Cardiac septum (tissue), 1 donor: ENCODE measurements at places on chromosomes 12 and 14. TPM values are rescaled to one million over a fixed set of nuclear protein-coding genes. Genes with fewer than 3 reads are reported as not detected.

DNA sequence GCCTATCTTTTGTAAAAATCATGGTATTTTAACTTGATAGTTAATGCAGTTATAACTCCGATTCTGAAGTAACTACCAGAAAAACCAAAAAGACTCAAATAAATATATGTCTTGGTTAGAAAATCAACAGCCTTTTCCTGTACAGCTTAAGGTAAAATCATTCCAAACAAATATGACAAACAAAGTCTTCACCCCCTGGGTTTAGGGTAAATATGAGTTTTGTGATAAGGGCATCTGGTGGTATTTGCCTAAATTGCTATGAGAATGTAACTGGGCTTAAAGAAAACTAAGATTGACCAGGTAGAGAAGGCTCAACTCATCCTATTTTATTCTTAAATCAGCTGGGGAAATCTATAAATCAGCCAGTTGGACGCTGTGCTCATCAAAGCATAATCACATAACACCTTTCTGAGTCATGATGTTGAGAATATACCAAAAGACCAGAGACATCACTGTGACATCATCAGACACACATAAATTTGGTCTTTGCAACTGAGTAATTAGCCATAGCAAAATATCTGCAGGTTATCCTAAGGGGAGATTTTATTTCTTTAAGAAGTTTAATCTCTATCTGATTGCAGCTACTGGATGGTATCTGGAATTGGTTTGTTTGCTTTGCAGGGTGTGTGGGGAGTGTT is 133.9 kb downstream of the STXBP6 start:
- no peak for DNase-seq

DNA sequence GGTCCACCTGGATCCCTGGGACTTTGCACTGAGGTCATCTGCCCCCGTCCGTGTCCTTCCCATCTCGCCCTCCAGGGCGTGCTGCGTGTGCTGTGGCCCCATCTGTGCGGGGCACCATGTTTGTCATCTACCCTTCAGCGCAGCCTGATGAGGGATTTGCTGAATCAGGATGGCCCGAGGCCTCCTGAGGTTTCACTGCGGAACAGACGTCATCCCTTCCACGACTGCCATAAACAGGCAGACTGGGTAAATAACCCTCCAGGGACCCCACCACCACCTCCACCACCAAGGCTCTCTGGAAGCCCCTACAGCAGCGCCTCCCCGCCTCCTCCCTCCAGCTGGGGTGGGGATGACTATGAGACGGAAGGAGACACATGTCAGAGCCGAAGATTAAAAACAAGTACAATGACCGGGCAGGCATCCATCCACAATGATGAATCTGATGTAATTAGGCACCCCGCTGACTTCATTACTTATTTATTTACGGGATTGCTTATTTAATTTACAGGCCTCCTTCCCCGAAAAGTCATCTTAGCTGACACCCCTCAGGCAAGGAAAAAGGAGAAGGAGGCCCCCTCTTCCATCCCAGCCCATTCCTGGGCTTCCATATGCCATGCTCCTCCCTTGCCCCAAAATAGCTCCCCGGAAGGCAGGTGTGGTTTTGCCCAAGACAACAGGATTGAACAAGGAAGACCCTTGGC is 39.4 kb downstream of the NCOR2 start:
- DNase-seq = no peak

DNA sequence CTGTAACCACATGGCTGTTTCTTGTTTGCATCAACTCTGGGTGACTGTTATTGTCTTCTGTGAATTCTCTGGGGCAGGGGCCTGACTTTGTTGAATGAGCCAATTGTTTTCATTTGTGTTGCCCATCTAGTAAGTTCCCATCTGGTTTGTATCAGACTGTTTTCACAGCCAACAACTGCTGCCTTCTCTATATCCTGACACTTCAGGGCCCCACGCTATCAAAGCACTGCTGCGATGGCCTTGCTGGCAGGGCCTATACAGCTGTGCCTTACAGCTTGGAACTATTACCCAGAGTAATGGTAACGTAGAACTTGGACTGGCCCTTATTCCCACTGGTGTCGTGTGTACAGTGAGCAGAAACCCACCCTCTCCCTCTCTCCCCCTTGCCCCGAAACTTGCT is 104.3 kb upstream of the DACT1 start:
- no peak for DNase-seq

STAB2 gene
- 0.75 TPM for total RNA-seq

KLHL33 gene
- 0.35 TPM for total RNA-seq

DNA sequence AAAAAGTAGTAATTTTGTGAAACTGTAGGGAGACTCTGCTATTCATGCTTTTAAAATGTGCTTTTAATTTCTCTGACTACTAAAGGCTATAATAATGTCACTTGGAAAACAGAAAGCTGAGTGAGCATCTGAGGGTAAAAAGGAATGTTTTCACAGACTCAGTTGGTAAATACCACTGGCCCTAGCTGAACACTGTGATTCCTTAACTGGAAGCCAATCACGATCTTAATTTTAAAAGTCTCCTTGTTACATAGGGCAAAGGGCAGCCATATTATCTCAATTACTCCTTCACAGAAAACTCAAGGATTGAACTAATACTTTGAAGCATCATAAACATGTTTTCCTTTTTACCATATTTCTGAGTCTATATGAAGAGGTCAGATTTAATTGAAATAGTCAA is 41.9 kb downstream of the PAWR start:
- DNase-seq = no peak

- no peak for DNase-seq
These were observed 94.7 kb upstream of the TSPAN8 start for GRCh38 chr12:71252473-71252872.

DNA sequence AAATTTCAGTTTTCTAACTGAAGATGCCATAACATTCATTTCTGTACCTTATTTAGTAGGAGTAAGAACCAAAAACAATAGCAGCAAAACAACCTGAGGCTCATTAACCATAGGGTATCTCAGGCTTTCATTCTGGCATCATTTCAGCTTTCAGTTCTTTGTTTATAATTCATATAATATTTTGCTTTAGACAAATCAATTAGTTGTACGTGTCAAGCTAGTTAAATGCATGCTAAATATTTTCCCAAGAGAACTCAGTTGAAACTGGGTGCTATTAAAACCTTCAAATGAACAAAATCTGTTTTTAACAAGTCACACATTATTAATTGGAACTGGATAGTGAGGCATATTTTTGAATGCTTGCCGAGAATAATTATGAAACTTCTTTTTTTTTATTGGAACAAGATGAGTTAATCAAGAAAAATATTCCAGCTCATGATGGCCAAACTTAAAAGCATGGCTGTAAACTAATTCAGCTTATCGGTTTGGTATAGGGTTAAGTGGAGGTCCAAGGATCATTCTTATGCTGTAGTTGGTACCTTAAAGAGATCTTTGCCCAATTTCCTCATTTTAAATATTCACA is 442.7 kb downstream of the BTG1 start:
- no peak for DNase-seq

RNFT2 gene
- 0.78 TPM for total RNA-seq

LRTM2 gene
- total RNA-seq = not detected

- DNase-seq = no peak
These were observed 39.0 kb downstream of the GPR68 start for GRCh38 chr14:91205459-91205858.

GRCh38 chr12:5944053-5944452 is 1.0 kb downstream of the ANO2 start:
- no peak for DNase-seq
